ENCODE measurements at places on chromosomes 7 and 10.

- DNase-seq = no peak
Observed at GRCh38 chr10:58969576-58969975, 206.9 kb upstream of the PHYHIPL start.

GRCh38 chr7:142808802-142809583 is 38.2 kb downstream of the PRSS2 start:
- DNase-seq = no peak

DNA sequence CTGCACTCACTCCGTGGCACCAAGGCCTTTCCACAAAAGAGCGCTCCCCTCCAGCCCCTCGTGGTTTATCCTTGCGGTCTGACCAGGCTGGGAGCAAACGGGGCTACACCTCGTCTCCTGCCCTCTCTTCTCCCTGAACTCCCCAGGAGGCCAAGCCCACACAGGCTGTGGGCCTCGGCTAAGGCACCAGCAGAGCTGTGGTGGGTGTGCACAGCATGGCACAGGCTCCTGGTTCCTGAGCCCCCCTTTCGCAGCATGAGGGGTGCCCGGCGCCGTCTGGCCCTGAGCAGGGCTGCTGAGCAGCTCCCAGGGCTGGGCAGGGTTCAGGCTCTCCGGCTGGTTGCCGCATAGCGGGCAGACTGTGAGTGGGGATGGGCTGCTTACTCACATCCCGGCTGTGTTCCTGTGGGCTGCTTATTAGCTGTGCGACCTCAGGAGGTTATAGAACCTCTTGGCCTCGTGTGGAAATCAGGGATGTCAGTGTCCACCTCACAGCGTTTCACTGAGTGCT is 90.4 kb downstream of the ZMIZ1 start:
- DNase-seq = no peak

DNA sequence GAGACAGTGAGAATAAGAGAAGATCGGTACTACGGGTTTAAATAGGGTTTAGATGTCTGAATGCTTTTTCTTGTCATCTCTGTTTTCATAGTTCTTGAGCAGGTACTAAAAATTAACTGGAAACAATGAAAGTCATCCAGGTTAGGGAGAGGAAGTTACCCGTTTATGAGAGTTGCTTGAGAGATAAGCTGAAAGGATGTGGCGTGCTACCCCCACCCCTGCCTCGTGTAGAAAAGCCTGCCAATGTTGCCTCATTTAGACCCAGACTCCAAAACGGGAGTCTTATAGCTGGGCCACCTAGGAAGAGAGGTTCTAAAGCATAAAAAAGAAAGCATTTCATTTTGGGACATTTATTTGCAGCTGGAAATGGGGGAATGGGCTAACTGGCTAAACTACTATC is 10.2 kb downstream of the AKR1C4 start:
- DNase-seq = no peak

- DNase-seq = no peak
Observed at GRCh38 chr10:59508296-59508695, 145.9 kb upstream of the FAM13C start.

- no peak for DNase-seq
Observed at GRCh38 chr7:44801890-44802289, 5.4 kb downstream of the PPIA start.

DNA sequence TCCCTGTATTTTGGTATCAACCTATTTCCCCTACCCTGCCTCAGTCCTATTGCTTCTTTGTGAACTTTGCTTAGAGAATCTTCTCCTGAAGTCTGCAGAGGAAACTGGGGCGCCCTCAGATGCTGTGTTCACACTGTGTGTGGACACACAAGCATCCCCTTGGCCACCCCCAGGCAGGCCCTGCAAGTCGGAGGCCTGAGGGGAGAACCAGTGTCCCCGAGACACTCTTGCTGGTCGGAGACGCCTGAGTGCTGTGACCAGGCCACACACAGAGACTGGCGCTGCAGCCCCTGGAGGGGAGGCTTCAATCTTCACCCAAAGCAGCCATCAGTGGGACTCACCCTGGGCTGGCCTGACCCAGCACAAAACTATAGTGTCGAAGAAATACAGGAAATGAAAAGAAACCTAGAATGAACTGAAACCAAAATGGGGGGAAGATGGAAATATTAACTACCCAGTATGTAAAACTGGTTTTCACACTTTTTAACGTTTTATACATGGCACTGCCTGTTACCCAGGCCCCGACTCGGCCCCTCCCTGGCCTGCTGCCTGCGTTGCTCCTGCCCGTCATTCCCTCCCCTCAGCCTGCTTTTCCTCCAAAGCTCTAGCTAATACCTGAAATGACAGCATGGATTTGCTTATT is 48.4 kb upstream of the FAM20C start:
- no peak for DNase-seq

DNA sequence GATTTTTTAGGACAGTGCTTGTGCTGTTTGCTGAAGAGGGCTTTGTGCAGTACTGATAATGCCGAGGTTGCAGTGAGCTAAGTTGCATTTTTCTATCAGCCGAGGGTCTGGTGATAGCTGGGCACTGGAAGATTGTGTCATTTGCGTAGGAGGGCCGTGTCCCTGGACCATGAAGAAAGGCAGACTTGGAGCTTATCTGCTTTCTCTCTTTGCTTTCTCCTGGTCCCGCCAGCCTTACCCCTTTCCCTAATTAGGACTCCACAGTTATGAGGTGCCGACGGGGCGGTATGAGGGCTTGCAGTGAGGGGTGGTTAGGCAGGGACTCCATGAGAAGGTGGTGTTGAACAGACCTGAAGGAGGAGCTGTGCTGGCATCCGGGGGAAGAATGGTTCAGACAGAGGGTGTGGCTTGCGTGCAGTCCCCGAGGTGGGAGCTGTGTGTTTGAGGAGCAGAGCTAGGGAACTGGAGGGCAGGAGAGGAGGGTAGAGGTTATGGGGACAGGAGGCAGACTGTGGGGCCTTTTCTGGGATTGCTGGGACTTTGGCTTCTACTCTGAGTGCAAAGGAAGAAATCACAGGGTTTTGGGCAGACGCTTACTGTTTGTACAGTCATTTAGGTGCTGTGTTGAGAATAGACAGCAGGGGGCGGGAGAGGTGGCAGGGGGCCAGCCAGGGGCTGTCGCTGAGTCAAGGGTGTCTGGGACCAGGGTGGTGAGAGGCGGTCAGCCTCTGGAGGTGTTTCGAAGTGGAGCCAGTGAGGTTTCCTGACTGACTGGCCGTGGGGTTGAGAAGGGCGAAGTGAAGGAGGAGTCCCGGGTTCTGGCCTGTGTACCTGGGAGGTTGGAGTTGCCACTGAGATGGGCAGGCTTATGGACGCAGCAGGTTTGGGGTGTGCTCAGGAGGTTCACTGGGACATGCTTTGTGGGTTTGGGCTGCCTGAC is 43.4 kb downstream of the PRF1 start:
- DNase-seq = peak; percentile 18

DNA sequence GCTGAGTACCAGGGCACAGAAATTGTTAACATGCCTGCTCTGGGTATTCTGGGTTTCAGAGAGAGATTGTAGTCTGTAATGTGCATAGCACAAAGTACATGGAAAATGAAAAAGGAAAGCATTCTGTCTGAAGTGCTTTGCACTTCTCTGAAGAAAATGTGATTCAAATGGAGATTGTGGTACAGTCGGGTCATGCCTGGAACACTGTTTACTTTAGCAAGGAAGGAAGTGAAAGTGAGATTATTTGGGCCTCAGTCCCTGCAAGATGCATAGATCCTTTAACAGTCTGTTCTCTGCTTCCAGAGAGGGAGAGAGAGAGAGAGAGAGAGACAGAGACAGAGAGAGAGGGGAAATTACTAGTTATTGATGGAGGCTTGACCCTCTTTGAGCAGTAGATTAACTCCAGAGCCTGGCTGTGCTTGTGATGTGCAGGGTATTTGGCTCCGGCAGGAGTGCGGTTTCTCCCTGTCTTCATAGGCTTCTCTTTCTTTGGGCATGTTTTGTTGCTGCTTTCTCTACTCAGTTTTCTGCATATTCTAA is 5.4 kb downstream of the VWC2 start:
- no peak for DNase-seq

DNA sequence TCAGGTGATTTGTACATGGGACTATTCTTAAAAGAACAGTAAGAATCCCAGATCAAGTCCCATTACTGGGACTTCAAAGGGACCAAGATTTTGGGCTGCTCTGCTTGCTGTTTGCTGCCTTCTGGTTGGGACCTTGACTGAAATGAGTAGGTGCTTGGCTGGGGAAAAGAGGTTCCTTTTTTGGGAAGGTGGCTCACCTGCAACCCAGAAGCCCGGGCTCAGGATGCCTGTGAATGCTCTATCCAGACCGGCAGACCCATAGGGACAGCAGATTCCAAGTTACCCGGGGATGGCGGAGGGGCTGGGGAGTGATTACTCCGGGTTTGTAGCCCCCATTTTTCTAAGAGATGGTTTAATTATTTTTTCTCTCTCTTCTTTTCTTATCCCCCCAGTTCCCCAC is 104.0 kb downstream of the CPXM2 start:
- no peak for DNase-seq

DNA sequence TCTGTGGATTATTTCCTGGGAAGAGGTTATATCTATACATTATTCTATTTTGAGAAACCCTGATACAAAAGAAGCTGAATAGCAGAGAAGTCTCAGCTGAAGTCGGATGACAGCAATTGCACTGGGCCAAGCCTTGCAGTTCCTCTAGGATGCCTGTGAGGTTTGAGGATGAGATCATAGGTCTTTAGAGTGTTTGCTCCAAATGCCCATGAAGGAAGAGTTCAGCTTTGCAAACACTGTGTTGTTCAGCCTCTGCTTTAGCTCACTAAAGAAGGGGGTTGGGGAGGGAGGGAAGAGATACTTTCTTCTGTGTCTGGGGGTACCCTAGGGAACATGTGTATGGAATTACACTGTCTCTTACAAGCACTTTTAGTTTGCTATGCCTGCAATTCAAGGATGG is 282.5 kb upstream of the NRP1 start:
- no peak for DNase-seq

DNA sequence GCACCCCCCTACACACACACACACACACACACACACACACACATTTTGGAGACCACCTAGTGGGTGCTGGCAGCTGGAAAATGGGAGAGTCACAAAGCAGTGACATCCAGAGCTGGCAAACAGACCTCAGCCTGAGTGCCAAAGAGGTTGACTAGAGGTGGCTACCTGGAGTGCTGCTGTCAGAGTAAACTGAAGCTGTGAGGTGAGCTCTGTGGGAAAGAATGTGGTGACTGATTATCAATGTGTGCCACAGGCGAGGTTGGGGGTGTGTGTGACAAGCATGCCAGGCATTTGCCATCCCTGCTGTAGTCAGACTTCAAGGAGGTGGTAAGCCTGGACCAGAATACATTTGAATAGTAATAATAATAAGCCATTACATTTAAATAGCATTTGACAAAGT is 120.6 kb downstream of the SLIT1 start:
- no peak for DNase-seq

GRCh38 chr7:46542076-46542475 is 621.0 kb upstream of the IGFBP3 start:
- DNase-seq = no peak

DNA sequence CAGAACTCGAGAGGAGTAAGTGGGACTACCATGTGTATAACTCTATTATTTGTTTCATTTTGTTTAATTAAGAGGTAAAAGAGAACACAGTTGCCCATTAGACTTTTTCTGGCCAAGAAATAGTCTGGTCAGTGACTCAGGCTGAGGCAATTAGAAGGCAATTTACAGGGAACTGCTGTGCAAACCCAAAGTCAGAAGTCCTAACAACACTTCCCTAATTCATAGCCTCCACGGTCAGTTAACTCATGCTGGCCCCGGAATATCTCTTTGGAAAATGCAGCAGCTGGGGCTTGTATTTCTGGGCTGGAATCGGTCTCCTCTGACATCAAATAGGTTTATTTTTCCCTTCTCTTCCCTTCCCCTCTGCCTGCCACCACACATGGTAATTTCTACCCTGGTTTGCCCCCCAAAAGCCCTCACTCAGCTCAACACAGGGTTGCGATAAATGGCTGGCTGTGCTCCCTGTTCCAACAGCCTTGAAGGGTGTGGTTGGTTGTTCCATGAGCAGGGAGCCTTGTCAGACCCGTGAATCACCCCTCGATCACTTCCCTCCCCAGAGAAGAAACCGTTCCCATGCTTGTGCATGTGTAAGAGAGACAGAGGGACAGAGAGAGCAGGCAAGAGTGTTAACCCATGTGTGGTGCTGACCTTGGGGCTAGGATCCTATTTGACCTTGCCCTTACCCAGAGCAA is 5.3 kb downstream of the SH3PXD2A start:
- no peak for DNase-seq

DNA sequence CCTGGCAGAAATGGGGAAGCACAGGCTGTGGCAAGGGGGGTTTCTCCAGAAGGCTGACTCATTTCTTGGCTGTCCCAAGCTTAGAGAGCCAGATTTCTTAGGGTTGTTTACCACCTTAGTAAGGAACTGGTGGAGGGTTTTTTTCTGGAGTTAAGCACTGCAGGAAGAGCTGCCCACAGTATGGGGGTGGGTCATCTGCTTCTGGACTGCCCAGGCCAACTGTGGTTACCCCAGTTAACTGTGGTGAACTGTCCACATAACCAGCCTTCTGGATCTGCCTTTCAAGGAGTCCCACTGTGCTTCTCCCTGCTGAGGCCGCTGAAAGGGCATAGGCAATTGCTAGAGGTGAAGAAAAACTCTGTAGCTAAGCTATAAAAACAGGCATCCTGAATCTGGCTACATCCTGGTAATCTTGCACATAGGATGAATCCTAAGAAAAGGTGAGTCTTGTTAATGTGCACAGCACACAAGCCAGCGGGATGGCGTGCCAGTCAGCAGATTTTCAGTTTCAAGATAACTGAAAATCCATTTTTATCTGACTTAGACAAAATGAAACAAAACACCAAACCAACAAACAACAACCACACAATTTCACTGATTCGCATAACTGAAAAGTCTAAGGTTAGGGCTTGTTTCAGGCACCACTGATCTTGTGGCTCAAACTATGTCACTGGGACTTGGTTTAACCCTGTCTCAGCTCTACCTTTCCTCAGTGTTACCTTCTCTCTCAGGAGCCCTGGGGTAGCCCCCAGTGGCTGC is 21.6 kb upstream of the TSPAN33 start:
- DNase-seq = no peak

- no peak for DNase-seq
Observed at GRCh38 chr7:157490465-157490912, 153.7 kb downstream of the DNAJB6 start.

- no peak for DNase-seq
Observed at GRCh38 chr10:12491491-12491890, 142.1 kb downstream of the CAMK1D start.

- no peak for DNase-seq
Observed at GRCh38 chr7:4831723-4832495, 29.9 kb downstream of the PAPOLB start.

DNA sequence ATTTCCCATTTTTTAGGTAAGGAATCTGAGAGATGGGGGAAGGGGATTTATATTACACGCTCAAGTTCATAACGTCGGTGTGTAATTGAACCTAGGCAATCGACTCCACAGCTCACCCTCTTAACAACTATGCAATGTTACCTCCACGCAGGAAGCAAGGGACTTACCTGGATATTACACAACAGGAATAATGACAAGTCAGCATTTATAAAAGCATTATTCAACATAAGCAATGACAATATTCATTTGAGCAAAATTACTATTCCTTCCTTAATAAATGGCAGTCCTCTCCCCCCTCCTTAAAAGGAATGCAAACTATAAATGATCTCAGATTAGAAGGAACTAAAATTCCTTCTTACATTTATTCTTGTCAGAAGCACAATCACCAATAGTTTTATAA is 104.0 kb downstream of the PCLO start:
- no peak for DNase-seq
